ENCODE measurements at places on chromosomes 2 and 18.

GRCh38 chr2:226118471-226119429 lies 680.9 kb downstream of the IRS1 start:
- DNase-seq, result no peak

DNA sequence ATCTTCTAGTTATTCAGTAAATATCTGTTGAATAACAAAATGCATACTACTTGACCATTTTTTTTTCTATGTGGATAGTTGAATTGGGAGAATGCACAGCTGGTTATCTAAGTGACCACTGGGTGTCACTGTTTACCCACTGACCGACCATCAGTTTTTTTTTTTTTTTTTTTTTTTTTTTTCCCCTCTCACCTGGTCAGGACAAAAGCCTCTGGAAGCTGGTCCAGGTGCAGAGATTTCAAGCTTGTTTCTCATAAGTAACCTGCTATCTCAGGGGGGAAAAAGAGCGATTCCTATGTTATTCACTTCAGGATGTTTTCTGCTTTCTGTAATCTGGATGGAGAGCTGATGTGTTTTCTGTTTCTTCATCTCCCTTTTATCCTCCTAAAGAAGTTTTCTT lies 256.0 kb downstream of the DCDC2C start:
- no peak for DNase-seq

DNA sequence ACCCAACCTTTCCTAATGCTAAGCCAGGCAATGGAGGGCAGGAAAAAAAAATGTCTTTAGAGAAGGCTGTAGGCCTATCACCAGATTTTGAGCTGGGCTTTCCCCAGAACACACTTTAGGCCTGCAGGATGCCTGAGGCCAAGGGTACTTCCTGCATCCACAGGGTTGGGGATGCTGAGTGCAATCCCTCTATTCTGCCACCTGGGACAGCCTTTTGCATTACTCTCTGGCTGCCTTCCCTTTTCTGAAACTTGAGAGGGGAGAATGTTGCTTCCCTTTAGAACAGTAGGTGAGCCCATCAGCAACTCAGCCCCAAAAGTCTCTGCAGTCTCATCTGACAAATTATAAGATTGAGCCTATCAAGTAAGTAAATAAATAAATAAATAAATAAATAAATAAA lies 195.2 kb downstream of the SLC8A1 start:
- no peak for DNase-seq

DNA sequence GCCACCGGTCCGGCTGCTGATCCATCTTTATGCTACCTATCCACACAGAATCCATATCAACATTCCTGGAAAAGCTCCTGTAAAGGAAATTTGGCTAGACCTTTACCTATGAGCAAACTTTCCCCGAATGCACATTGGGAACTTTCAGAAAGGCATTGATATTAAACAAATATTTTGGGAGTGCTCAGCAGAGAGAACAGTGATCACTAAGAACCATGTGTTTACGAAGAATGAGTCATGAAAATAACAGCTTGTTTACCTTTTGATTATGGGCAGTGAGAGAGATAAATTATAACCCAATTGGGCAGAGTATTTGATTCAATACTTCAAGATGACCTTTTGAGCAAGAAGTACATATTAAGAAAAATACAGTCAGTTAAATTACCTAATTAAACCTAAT lies 189.7 kb upstream of the CDH2 start:
- no peak for DNase-seq

DNA sequence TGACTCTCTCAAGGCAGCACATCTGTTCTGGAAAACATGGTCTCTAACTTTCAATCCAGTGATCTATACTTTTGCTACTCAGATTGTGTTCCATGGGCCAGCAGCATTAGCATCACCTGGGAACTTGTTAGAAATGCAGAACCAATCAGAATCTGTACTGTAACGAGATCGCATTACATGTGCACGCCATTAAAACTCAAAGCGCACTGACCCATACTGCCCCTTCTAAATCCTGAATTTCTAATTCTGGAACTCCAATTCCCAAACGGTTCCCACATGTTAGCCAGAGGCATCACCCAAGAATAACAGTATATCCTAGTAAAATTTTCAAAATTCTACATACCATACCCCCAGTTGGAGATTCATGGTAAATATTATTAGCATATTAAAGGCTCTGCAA lies 10.5 kb upstream of the DCTN1 start:
- no peak for DNase-seq

GRCh38 chr2:81007104-81007503 lies 702.6 kb upstream of the LRRTM1 start:
- DNase-seq, result no peak

DNA sequence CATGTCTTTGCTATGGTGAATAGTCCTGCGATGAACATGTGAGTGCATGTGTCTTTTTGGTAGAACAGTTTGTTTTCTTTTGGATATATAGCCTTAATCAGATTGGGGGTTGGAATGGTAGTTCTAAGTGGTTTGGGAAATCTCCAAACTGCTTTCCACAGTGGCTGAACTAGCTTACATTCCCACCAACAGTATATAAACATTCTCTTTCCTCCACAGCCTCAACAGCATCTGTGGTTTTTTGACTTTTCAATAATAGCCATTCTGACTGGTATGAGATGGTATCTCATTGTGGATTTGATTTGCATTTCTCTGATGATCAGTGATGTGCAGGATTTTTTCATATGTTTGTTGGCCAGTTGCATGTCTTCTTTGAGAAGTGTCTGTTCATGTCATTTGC lies 112.2 kb upstream of the SESTD1 start:
- DNase-seq, result no peak

GRCh38 chr2:228575897-228576296 lies 394.4 kb upstream of the SPHKAP start:
- DNase-seq, result no peak

DNA sequence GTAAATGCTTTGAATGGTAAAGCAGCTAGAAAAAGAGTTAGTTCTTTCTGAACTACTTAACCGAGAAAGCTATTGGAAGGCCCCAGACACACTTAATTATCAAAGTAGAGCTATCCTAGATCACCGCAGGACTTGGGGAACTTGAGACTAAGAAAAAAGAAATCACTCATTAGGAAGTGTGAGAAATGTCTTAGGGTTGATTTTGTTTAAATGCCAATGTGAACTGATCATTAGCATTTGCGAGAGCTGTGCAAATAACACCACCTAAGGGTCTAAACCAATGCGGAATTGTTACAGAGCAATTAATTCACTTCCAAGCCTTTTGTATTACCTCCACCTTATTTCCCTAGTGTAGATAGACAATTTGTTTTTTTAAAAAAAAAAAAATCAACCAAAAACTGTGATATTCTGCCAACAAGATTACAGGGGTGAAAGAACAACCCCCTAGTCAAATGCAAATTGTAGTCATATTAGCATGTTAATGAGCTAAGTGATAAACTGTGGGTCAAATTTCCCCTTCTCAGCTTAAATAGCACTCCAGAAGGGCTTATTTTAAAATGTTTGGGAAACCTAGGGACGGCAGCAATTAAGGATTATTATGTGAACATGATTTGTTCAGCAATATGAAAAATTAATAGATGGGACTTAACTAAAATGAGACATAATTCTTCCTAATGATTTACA lies 246.2 kb upstream of the STON1 start:
- DNase-seq, result no peak

- DNase-seq, result no peak
Measured at GRCh38 chr2:65658881-65659280, 226.5 kb upstream of the SPRED2 start.

DNA sequence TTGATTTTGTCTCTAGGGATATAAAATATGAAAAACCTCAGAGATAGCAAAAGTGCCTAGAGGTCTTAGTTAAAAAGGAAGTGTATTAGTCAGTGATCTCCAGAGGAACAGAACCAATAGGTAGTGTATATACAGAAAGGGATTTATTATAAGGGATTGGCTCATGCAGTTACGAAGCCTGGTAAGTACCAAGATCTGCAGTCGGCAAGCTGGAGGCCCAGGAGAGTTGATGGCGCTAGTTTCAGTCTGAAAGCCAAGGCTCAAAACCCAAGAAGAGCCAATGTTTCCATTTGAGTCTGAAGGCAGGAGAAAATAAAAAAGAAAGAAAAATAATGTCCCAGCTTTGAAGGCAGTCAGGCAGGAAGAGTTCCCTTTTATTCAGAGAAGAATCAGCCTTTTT lies 93.3 kb downstream of the COLEC12 start:
- no peak for DNase-seq

GRCh38 chr2:146251328-146251727 lies 1593.5 kb upstream of the ACVR2A start:
- no peak for DNase-seq

DNA sequence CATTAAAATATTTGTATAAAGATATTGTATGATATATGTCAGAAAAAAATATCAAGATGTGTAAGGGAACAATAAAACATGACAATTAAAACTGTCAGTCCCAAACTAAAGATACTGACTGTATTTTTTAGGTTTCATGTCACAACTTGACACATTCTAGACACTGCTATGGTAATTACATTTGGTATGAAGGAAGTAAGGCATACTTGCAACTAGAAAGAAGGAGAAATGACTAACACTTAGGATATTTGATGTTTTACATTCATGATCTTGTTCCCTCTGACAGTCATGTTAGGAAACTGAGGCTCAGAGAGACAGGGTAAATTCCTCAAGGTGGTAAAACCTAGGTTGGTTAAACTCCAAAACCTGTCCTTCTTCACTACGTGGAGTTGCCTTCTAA lies 68.3 kb downstream of the TMEFF2 start:
- no peak for DNase-seq

DNA sequence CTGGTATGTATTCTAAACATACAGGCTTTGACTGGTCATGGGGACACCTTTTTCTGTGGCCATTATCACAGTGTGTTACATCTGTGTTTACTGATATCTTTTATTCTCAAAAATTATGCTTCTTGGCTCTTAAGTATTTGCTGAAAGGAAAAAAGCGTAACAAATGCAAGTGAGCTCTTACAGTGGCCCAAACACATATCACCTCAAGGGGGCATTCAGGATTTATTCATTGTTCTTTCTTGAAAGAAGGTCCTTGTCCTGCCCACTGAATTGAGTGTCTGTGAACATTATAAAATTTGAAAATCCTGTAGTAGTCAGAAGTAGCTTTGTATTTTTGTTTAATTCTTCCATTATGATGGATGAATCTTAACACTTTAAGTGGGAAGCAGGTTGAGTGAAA lies 454.5 kb downstream of the XIRP2 start:
- DNase-seq, result no peak

- DNase-seq, result no peak
Measured at GRCh38 chr2:68812251-68812650, 58.9 kb downstream of the BMP10 start.

GRCh38 chr2:43831543-43832294 lies 6.9 kb downstream of the ABCG5 start:
- no peak for DNase-seq

DNA sequence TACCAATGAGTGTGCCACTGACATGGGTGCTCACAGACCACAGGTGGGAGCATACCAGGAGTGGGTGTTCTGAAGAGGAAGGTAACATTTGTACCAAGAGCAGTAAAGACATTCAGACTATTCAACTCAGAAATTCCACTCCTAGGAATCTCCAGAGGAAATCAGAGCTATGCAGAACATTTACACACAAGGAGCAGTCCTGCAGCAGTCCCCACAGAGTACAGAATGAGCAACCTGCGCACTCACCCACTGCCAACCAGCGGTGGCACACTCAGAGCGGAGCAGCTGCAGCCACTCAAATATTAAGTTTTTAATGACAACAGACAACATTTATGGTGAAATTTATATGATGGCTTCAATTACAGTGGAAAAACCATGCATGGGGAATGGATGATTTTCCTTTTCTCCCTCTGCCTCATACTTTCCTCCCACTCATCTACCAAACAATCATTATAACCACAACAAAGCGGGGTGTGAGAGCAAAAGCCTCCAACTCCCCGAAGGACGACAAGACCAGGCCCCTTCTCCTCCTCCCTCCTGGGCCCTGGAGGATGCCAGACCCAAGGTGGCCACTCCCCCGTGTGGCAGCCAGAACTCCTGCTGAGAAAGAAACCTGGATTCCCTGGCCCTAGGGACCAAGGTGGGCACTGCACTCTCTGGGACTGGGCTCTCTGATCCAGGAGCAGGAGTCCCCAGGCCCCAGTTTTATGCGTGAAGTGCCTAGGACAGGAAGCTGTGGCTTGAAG lies 5.4 kb downstream of the HS6ST1 start:
- no peak for DNase-seq

GRCh38 chr18:58087928-58088690 lies 44.1 kb downstream of the NEDD4L start:
- DNase-seq, result no peak

DNA sequence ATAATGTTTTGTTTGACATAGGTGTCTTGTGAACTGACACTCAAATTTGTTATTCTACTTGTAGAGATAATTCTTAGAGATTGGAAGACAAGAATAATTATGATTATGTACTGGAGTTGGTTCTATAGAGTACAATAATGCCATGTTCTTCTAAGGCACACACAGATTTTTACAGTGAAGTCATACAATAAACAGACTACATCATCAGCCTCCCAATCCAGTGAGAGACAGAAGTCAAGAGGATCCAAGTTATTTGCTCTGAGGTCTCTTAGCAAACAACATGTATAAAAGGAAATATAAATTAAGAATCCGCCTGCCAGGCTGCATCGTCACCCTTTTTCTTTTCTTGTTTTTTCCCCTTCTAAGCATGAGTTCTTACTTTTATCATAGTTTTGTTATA lies 613.5 kb upstream of the SETBP1 start:
- DNase-seq, result no peak

GRCh38 chr2:220855296-220855695 lies 716.8 kb downstream of the EPHA4 start:
- DNase-seq, result no peak

DNA sequence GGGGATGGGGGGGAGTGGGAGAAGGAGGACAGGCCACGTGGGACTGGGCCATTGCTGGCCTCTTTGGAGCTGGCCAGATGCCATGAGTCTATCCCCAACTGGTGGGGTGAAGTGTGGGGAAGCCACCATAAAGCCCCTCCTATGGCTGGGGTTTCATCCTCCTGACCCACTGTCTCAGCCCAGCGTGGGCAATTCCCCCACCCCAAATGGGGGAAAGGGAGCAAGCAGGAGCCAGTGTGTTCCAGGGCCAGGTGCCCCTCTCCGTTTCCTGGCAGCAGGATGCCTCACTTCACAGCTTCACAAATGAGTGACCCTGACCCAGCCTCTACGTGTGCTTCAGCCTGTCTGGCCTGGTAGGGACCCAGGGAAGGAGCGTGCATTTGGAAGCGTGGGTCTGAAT lies 474.7 kb upstream of the HS6ST1 start:
- no peak for DNase-seq

All from CD4-positive, alpha-beta T cell treated with Interleukin-15 for 4 hours (primary cell).